Cortex of kidney (tissue), 1 donor: ENCODE measurements at places on chromosomes 4 and X.

- no peak for DNase-seq
Measured at GRCh38 chrX:40938423-40938822, 146.8 kb upstream of the USP9X start.

DNA sequence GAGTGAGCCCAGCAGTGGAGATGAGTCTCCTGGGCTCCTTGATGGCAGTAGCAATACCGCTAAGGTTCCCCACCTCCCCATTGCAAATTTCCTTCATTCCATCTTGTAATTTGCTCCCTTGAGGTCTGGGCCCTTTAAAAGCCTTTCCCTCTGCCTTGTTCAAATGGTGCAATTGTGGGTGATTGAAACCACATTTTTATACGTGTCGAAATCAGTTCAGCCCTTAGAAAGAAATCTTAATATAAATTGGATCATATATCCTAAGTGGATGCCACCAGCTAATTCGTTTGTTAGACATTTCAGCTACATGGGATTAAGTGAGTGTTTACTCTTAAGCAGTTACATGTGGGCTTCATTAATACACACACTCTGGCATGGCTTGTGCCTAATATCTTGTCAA lies 68.6 kb downstream of the NHS start:
- no peak for DNase-seq

DNA sequence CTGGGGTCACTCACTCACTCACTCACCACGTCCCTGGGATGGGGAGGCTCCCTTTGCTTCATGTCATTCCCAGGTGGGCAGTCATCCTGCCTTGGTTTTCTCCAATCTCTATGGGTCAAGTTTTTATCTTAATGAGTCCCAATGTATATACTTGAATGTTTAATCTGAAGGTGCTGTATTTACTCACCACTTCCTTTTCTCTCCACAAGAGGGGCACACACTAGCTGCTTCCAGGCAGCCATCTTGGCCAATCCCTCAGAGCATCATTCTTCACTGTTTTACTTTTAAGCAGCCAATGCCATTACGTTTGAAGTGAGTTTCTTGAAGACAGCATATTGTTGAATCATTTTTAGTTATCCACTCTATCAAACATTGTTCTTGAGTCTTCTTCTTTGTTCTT lies 153.4 kb upstream of the ARSJ start:
- DNase-seq = no peak

- DNase-seq = no peak
Measured at GRCh38 chrX:100072336-100072735, 337.7 kb downstream of the PCDH19 start.

GRCh38 chr4:163748449-163748848 lies 254.0 kb downstream of the TMA16 start:
- DNase-seq = no peak

DNA sequence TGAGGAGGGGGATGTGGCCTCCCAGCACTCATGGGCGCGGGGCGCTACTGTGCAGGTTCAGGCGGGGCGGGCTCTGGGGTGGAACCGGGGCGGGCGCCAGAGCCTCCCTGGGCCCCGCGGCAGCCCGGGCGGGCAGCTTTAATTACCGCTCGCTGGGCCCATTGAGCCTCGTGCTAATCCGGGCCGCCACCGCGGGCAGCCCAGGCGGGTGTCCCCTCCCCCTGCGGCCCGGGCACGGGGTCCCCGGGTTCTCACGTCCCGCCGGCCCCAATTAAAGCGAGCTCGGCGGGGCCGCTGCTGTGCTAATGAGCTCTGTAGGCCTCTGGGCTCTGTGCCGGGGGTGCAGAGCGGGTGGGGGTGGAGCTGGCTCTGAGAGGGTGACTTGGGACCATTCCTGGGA lies 22.8 kb upstream of the FGFR3 start:
- no peak for DNase-seq

- DNase-seq = no peak
Measured at GRCh38 chrX:70301716-70302115, 11.8 kb downstream of the KIF4A start.

DNA sequence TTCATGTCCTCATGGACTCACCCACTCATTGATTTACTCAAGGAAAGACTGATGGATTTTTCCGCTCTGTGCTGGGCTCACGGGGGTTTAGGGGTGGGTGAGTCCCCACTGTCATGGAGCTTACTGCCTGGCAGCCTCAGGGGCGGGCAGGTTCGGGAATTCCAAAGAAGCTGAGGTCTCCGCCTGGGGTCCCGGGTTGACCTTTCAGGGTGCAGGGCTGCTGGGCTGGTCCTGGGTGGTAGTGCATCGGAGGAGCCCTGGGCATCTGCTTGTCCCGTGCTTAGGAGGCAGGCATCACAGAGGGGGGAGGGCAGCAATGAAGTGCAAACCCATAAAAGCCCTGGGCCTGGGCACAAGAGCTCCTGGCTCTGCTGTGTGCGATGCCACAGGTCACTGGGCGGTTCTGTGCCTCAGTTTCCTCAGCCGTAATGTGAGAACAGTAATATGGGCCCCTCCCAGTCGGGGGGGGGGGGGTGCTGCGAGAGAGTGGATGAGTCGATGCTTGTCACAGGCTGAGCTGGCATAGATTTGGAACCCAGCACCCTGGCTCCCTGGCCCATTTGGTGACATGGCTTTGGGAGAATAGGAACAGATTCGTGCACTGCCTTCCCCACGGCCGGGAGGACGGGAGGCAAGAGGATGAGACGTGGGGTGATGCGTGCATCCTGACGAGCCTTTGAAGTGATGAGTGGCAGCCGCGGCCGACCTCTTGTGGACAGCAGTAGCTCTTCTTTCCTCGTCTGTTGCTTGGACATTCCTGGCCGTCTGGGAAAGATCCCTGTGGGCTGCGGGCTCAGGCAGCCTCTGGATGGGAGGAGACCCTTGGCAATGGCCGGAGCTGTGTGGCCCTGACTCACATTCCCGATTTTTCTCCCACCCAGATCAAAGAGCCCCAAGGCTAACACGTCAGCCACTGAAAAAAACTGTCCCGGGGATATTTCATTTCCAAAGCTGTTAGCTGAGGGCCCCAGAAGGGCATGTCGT lies 42.0 kb downstream of the PSAPL1 start:
- no peak for DNase-seq

DNA sequence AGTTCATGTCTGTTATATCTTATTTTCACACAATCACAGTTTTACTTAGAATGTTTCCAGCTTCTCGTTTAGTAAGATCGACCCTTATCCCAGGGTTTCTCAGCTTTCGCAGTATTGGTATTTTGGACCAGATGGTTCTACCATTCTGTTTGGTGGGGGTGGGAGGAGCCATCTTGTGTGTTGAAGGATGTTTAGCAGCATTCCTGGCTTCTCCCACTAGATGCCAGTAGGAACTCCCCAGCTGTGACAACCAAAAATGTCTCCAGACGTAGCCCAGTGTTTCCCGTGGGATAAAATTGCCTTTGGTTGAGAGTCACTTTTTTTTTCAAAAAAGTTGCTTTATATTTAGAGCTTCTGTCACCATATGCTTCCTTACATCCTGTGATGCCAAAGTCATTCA lies 90.9 kb upstream of the TLR2 start:
- DNase-seq = no peak

DNA sequence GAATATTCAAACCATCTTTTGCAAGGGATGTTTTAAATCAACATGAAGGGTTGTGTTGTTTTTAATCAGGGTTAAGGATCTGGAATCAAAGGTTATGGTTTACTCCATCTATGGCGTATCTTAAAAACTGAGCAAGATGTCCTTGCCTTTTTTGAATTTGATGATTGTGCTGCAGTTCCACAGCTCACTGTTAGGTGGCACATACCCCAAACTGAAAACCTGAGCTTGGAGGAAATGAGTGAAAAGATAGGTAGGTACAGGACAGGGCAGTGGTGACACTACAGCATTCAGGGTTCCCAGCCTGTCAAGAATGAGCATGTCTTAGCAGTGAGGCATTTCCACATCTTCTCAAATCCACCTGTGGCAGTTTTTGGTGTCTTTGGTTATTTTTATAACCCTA lies 13.1 kb upstream of the EOLA1 start:
- DNase-seq = no peak

DNA sequence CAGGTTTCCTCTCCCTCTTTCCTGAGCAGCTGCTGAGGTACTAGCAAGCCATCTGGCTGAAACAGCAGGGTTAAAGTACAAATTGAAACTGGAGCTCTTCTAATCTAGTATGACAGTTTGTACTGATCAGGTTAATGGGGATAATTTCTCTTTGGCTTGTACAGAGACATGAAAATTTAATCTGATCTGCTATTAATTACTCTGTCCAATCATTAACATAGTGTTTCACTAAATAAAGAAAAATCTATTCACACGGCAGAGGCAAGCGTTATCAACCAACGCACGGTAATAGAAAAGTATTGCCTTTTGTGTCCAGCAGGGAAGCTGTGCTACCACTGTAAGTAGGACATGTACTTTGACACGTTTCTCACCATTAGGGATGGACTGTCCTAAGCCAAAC lies 71.1 kb downstream of the IGSF1 start:
- DNase-seq = no peak

DNA sequence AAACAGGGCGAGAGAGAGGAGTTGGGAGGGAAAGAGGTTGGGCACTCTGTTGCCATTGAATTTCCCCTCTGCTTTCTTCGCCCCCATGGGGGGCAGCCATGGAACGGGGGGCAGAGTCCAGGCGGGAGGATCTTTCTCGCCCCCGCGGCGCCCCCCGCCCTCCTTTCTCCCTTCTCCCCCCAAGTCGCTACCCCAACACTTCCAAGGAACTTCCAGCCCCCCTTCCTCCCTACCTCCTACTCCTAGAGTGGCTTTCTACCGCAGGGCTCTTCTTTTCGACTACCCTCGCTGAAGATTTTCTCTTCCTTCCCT lies 594 bp upstream of the STAG2 start:
- DNase-seq = no peak

DNA sequence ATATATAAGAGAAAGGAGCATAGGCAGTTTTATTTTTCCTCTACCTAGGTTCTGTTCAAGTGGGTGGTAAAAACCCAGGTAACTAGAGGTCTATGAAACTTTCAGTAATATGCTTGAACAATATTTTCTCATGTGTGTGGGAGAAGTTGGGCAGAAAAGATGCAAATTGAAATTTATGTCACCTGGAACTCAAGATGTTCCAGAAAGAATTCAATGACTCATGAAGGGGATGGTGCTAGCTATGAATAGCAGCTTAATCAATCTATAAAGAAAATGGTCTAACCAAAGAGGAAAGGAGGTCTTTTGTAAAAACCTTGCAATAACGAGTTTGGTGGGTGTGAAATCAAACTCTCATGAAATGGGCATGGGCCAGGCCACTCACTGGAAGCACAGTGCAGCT lies 263.8 kb downstream of the INPP4B start:
- no peak for DNase-seq

GRCh38 chrX:103817502-103817901 lies 14.6 kb downstream of the RAB9B start:
- DNase-seq = no peak

- no peak for DNase-seq
Measured at GRCh38 chrX:56382278-56382677, 150.1 kb downstream of the KLF8 start.
